ENCODE measurements at places on chromosomes 6 and 20.
A peak's percentile ranks its signal among the peaks of the same experiment; 100 is the strongest.

- DNase-seq = no peak
Observed at GRCh38 chr6:166617359-166617758, 9.7 kb downstream of the RPS6KA2 start.

DNA sequence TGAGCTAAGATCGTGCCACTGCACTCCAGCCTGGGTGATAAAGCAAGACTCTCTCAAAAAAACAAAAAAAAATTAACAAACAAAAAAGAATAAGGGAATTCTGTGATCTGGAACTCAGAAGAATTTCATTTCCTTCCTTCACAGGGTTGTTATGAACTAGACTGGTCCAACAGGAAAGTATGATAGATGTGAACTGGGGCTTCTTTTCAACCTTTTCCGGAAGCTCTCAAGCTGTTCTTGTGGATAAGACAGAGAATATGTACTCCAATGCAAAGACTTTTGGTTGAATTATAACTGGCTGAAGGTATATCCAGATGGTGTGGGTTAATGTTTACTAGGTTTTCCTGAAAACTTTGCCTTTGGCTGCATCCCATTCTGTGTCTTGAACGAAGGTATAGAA is 5.3 kb downstream of the RNF8 start:
- no peak for DNase-seq

- no peak for DNase-seq
Observed at GRCh38 chr6:106182455-106182854, 96.3 kb downstream of the PRDM1 start.

GRCh38 chr20:10893321-10893720 is 219.5 kb upstream of the JAG1 start:
- DNase-seq = no peak

DNA sequence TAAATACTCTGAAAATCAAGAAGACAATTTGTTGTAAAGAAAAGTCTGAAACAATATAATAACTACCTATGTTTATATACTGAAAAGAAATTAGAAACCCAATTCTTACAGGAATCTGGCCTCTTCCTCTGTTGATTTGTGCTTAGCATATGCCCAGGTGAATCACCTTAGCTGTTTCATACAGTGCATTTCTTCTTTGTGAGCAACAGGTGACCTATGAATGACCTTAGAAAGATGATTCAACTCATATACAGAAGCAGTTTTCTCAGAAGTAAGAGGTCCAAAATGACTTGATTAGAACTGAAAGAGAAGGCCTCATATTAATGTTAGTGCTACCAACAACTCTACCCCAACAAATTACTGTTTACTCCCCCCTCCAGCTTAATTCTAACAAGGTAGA is 419.5 kb upstream of the ID4 start:
- no peak for DNase-seq

DNA sequence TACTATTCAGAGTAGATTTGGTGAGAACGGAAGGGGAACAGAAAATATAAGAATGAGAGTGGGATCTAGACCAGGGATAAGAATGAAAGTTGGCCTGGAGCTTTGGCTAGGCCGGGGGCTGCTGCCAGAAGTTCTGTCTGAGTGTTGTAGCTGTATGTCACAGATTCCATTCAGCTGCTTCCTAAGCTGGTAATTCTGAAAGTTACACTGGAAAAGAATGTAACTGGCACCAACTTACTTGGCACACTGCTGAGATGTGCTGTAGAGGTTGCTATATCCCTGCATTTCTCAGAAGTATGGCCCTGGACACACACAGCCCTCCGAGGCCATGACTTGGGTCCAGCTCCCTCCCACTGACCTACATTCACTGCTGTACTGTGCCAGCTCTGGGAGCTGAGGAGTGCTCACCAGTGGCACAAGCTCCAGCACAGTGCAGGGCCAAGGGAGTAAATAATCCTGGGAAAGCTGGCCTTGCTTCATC is 25.8 kb upstream of the TMEM217 start:
- DNase-seq = no peak

DNA sequence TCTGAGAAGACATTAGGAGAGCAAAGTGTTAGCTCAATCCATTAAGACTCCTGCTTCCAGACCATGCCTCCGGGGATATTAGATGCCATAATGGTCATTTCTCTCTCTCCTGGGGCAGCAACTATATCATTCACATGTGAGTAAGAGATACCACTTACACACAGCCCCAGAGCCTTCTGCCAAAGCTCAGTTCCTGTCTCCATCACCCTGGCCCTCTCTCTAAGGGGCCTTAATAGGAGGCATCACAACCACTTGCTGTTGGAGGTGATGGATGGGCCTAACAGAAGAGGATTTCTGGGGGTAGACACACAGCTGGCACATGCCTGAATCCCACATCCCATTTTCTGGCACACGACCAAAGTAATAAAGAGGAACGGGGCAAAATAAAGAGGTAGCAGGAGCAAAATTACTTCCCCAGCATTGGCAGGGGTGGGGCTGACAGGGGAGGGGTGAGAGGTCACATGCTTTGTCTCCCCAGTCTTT is 34.0 kb upstream of the VSTM2L start:
- no peak for DNase-seq

DNA sequence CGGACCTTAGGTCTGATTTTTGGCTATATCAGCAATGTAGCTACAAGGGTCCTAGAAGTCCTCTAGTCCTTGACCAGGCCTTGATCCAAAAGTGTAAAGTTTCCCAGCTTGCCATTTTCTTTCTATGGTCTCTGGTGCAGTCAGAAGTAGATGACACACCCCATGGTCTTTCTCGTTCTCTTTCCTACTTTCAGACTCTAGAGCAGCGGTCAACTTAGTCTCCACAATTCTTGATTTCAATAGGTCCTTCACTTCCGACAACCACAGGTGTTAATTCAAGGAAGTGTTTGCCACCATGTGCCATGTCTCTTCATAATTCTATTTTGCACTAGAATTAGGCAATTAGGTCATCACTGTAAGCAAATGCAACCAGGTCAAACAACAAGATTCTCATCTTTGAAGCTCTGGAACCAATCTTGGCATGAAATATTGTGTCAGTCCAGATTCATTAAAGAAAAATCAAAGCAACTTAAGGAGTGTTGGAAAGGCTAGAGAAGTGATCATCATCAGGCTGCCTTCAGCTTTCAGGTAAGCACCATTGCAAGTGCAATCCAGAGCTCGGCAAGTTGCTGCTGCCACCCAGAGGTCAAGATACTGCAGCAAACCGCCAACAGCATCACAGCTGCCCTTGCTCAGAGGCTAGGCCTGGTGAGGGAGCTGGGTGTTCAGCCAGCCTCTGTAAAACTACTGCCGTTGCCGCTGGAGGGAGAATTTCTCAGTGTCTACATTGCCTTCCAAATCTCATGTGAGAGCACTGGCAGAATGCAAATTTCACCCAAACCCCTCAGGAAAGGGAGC is 5.6 kb upstream of the SYNE1 start:
- DNase-seq = peak; percentile 90

DNA sequence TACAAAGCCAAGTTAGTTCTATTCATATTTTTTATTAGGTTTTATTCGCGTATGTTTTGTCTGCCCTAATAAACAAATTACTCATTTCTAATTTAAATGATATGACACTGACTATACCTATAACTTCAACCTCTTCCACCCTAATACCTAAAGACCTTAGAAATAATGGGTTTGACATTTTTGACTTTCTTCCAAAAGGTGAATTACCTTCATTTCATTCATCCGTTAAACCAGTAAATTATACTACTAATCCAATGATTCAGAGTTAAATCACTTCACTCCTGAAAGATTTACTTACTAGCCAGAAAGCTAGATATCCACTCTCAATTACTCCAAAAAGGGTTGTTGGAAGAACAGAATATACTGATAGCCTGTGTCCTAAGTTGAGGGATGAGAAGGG is 5.2 kb downstream of the MRPS10 start:
- no peak for DNase-seq

GRCh38 chr20:59920944-59921343 is 12.5 kb downstream of the SYCP2 start:
- no peak for DNase-seq

GRCh38 chr6:43914272-43915147 is 144.5 kb downstream of the VEGFA start:
- DNase-seq = peak; percentile 32

GRCh38 chr6:127539272-127539671 is 20.1 kb upstream of the MTCL3 start:
- DNase-seq = no peak

DNA sequence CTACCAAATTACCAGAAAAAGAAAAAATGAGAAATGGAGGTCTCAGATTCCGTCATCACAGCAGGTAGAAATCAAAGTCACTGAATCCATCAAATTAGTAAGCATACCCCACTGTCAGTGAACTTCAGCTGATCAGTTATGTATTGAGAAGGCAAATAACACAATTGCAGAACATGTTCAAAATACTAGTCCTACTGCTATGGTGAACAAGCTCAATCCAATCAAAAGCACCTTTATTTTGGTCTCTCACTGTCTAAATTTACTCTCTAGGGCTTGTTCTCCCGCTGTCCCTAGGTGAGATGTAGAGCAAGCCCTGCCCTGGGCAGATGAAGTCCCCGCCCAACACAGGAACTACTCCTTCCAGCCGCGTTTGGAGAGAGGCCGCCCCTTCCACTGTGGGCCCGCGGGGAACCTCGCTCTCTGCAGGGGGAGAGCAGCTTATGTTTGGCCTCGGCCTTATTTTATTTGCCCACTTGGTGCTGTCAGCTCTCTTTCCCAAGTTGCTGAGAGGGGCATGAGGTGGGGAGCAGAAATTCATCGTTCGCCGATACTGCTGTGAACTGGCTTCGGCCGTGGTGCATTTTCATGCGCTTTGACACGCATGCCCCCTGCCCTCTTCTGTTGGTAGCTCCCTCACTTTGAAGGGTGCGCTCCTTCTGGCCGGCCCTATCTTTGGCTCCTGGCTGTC is 14.3 kb upstream of the MAP1LC3A start:
- DNase-seq = no peak

- DNase-seq = no peak
Observed at GRCh38 chr6:51432481-51432880, 613.8 kb downstream of the TFAP2B start.

- no peak for DNase-seq
Observed at GRCh38 chr6:34195726-34196115, 41.0 kb upstream of the HMGA1 start.

DNA sequence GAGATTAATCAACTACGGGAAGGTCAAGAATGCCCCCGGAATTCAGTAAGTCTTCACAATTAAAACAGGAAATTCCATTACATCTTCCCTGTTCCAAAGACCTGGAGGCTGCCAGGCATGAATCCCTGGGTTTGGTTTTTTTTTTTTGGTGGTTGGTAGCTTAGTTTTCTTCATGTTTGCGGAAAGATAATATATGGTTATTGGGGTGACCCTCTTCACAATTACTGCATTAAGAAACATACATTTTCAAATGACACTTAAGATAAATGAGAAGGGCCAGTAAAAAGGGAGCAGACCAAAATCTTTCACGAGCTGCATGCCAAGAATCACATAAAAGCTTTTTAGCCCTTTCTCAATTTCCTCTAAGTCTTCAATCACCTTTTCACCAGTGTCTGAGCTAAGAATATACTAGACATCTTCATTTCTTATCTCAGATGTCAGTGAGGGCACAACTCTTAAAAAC is 64.0 kb downstream of the KIF13A start:
- DNase-seq = no peak

DNA sequence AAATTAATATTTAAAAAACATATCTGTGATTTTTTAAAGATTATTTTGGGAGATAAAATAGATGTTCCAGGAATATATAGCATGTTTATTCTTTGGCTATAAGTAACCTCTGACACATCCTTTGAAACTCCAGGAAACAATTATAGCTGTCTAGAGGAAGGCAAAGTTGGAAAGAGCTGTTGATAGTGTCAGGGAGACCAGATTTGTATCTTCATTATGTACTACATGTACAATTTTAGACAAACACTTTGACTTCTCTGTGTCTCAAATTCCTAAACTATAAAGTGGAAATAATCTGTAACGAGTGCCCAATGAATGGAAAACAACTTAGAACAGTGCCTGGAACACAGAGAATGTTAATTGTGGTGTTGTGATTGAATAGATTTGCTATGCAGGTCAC is 25.6 kb upstream of the ADGRG6 start:
- DNase-seq = no peak

DNA sequence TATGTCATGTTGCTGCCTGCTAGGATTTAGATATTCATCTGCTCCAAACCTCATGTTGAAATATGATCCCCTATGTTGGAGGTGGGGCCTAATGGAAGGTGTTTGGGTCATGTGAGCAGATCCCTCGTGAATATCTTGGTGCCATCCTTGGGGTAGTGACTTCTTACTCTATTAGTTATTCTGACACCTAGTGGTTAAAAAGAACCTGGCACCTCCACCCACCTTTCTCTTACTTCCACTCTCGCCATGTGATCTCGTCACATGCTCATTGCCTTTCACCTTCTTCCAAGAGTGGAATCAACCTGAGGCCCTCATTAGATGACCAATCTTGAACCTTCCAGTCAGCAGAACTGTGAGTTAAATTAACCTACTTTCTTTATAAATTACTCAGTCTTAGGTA is 549.4 kb upstream of the SYNCRIP start:
- no peak for DNase-seq

DNA sequence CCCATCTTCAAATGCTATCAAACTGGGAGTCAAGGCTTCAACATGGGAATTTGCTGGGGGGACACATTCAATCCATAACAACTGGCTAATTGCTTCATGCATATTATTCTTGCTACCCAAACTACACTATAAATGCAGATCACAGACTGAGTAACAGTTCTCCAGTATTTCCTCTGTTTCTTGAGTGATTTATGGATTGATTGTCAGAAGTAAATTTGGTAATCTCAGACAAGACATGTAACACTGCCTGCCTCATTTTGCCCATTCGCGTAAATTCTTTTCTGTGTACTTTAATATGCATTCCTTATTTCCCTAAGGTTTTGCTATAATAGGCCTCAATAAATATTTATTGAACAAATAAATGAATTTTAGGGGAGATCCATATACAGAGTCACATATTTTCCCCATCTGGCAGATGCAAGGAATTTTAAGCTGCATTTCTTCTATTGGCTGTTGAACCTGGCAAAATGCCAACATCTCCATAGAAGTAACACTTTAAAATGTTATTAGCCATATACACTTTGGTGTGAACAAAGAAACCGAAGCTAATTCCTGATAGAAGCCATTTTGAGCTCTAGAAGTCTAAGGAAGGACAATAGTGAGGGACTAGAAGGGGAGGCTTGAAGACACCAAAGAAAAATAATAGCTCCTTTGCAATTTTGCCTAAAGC is 98.2 kb downstream of the QRSL1 start:
- DNase-seq = no peak

DNA sequence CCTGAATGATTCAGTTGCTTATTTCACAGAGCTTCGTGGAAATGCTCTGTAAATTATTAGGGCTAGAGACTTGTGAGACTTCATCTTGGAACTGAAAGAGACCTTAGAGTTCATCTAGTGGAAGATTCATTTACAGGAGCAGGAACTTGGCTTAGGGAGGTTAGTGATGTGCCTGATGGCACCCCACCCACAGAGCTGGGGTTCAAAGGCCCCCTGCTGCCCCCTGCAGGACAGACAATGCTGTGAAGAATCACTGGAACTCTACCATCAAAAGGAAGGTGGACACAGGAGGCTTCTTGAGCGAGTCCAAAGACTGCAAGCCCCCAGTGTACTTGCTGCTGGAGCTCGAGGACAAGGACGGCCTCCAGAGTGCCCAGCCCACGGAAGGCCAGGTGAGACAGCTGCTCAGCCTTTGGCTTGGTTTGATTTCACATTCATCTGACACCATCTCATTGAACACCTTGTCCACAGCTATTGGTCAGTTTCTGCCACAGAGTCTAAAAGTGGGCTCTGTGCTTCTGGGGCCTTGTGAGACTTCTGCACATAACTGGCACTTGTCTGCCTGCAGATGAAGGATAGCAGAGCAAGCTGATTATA is 25.1 kb downstream of the MYBL2 start:
- DNase-seq = peak; percentile 89

- no peak for DNase-seq
Observed at GRCh38 chr6:31307669-31308049, 35.8 kb upstream of the HLA-C start.

- DNase-seq = no peak
Observed at GRCh38 chr6:43223175-43223574, 6.1 kb downstream of the DNPH1 start.

All from posterior cingulate gyrus (tissue), 11 donors.